ENCODE measurements at places on chromosomes 13 and 19.

DNA sequence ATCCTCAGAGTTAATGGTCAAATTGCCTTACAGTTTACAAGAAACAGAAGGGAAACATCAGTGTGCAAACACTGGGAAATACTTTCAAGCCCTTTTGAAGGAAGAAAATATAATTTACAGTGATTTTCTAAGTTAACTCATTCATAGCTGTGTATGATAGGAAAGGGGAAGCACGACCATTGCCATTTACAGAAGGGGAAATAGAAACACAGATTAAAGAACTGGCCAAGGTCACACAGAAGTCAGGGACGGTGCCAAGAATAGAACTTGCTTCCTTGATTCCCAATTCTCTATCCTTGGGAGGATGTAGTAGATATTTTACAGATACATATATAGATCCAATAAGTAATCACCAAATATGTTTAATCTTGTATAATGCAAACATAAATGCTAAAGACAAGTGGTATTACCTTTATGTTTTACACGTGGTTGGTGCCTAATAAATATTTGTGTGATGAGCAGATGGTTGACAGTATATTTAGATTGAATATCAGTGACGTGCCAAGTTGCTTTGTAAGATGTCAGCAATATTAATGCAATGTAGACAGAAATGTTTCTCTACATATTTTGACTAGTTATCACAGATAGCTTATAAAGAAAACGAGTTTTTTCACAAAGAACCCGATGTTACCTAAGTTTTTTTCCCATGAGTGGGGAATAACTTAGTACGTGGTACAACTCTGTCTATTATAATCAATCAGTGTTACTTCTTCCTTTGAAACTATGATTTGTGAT lies 73.1 kb downstream of the FLT1 start:
- DNase-seq, result no peak

DNA sequence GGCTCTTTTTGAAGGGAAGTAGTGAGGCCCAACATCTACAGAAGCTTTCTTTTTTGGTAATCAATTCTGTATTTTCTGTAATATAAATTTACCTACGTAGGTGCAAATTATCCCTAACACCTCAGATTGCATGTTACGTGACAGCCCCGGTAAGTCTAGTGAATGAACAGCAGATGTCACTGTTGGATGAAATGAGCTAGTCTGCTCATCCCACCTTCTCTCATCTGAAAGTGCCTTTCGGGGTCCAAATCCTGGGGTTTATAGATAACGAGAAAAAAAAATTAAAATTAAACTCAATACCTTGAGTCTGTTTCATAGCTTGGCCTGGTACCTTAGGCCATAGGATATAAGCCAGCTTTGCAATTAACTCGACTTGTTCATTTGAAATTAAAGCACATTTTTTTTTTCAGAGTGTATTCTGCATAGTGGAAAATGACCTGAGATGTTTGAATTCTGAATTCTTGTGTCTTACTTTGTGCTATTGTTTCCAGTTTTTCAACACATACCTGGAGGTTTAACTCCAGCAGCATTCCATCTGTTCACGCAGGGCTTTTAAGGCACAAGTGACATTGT lies 548.2 kb downstream of the GPC5 start:
- DNase-seq, result no peak

- peak; percentile 2 for DNase-seq
These were observed 25.9 kb downstream of the RASA3 start for GRCh38 chr13:114106526-114106925.

GRCh38 chr19:55633861-55634260 lies 6.9 kb upstream of the ZNF580 start:
- DNase-seq, result no peak

- no peak for DNase-seq
These were observed 6.0 kb upstream of the CYP4F12 start for GRCh38 chr19:15666883-15667282.

GRCh38 chr19:29724102-29724641 lies 9.1 kb upstream of the C19orf12 start:
- DNase-seq, result peak; percentile 29

GRCh38 chr19:12996406-12997094 lies 1.3 kb downstream of the NFIX start:
- no peak for DNase-seq

GRCh38 chr19:48509467-48510194 lies 2.0 kb downstream of the LMTK3 start:
- DNase-seq, result no peak

GRCh38 chr19:51410950-51411748 lies 6.3 kb downstream of the SIGLEC10 start:
- no peak for DNase-seq

DNA sequence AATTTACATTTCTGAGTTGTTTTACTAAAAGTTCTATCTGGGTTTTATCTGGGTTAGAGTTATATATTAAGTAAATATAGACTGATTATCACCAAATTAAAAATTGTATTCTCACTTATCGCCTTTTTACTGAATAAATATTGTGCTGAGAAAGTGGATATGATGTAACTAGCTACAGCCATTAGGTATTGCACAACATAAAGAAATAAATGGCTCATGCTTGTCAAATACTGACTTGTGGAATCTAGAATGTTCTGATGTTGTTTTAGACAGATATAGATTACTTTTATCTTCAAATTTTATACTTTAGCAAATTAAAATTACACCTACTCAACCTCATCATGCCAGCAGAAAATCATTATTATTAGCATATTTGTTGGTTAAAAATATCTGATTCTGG lies 1277.1 kb upstream of the MIR17HG start:
- no peak for DNase-seq
